ENCODE measurements at places on chromosomes 11 and 22.

DNA sequence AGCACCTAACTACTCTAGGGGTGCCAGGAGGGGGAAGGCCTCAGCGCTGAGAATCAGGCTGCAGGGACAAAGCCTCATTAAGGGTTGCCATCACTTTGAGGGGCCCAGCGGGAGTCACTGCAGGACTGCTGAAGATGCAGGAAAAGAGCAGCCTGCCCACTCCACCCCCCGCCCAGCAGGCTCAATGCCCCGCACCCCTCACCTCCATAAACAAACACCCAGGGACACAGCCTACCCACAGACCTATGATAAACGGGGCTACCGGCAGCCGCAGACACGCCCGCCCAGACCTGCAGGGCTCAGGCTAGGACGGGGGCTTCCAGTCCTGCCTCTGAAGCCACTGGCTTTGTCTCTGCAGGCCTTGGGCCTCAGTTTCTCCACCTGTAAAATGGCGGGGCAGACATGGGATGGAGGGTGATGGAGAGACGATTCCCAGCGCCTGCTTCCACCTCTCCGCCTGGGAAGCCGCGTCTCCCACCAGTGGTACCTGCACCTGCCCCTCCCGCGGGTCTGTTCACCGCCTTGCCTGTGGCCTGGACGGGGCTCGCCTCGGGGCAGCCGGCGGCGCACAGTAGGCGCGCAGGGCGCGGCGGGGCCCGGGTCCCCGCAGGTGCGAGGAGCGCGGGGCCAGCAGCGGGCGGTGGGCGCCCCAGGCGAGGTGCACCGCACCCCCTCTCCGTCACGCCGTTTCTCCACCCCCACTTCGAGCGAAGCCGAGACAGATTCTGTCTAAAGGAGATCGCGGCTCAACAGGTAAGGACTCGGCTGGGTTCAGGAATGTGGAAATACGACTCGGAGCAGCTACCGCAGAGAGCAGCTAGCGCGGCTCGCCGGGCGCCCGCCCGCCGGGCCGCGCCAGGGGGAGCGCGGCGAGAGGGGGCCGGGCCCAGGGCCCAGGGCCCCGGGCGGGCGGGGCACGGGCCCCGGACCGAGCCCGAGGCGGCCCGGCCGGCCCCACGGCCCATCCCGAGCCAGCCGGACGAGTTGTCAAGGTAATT lies 1.5 kb downstream of the WNT7B start:
- DNase-seq: no peak

DNA sequence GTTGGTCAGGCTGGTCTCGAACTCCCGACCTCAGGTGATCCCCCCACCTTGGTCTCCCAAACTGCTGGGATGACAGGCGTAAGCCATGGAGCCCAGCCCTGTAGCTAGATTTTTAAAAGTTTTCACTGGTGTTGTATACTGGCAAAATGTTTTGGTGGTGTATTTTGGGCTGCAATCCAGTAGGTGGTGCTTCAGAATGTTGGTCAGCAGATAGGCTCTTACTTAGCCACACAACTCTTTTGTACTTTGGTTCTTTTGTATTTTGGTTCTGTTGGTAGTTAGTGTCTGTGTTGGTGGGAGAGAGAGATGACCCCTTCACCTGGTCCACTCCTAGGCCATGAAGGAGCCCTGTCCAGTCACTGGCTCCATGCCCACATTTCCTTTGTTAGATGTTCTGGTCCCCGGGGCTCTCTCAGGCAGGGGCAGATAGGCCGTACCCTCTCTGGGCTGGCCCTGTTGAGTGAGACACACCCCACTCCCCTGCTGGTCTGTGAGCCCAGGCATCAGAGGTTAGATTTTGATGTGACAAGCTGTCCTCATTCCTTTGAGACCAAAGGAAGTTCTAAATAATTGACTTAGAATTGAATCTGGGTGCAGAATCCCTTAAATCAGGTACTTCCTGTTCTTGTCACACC lies 123.8 kb downstream of the DDX10 start:
- no peak for DNase-seq

- DNase-seq: no peak
These were observed 21.6 kb downstream of the GPR83 start for GRCh38 chr11:94379613-94380012.

GRCh38 chr11:113991170-113991569 lies 16.3 kb downstream of the HTR3A start:
- no peak for DNase-seq

DNA sequence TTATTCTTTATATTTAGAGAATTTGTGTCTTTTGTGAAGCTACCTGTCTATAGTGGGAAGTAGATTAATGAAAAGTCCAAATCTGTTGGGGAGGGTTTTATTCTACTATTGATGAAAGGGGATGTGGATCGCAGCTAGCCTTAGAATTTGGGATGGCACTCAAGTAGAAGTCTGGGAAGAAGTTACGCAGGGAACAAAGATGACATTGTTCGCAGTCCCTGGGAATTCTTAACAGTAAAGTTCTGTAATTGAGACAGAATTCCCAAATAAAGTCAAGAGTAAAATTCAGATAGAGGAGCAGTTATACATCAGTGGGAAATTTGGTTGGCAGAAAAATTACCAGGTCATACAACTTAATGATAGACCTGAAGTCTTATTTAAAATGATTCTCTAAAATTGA lies 64.1 kb downstream of the ATM start:
- DNase-seq: no peak

DNA sequence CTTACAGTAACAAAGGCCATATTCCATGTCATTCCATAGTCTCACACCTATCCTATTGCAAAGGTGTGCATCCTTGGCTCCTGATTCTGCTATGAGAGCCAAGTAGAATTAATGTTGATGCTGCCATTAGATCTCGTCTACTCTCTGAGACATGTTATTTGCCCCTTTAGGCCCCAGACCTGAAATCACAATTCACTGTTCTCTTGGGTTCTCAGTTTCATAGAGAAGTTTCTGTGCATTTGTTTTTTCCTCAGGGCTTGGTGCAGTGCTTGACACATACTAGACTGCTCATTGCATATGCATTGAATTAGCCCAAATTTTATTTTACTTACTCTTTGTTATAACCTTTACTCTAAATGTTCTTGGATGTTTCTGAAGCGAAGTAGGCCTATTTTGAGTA lies 265.7 kb downstream of the JRKL start:
- DNase-seq: no peak

- DNase-seq: peak; percentile 17
These were observed 11.8 kb downstream of the RNF121 start for GRCh38 chr11:71940561-71941219.

GRCh38 chr11:129374993-129375750 lies 476 bp upstream of the BARX2 start:
- DNase-seq: no peak

GRCh38 chr22:20242393-20243175 lies 25.5 kb downstream of the RTN4R start:
- DNase-seq: no peak

DNA sequence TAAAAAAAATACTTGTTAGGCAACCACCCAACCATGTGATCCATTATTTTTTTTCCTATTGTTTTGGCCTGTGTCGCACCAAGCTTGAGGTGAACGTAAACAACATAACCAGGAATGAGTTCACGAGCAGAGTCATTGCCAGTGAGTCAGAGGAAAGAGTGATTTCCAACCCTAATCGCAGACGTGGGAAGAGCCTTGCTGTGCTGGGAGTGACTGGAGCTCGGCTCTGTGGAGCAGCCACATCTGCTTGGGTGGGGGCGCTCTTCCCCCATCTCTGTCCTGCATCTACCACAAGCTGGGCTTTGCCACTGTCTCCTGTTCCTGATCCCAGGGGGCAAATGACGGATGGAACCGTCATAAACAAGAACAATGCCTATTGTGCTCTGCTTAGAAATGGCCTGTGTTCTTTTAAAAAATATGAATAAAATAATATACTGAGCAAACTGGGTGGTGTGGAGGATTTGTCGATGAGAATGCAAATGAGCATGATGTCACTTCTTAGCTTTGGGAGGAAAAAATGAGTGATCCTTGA lies 210.0 kb downstream of the KIRREL3 start:
- no peak for DNase-seq

DNA sequence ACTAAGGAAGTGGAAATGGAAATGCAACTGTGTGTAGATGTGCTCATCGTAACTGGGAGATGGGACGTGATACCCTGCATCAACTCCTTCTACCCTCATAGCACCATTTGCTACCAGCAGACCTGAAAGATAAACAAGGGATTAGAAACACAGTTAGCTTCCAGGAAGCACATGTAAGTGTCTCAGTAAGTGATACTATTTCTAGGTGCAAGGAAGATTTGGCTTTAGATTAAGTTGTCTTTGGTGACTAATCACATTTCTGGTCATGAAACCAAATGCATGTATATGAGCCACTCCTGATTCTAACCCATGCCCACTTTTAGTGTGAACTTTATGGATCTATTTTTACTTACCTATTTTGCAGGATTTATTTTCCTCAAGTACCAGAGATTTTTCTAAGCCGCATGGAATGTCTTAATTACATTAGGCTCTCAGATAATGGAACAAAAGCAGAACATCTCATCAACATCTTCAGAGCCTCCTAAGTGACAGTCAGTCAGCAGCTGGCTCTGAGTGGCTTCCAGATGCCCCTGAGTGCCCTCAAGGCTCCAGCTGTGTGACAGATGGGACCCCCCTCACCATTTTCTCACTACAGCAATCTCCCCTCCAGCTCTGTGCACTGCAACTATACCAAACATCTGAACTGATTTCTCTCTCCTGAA lies 21.2 kb downstream of the SLC5A12 start:
- DNase-seq: peak; percentile 82

GRCh38 chr11:110362971-110363509 lies 66.6 kb upstream of the RDX start:
- DNase-seq: no peak

GRCh38 chr11:117475716-117476530 lies 148.3 kb downstream of the CEP164 start:
- DNase-seq: no peak

DNA sequence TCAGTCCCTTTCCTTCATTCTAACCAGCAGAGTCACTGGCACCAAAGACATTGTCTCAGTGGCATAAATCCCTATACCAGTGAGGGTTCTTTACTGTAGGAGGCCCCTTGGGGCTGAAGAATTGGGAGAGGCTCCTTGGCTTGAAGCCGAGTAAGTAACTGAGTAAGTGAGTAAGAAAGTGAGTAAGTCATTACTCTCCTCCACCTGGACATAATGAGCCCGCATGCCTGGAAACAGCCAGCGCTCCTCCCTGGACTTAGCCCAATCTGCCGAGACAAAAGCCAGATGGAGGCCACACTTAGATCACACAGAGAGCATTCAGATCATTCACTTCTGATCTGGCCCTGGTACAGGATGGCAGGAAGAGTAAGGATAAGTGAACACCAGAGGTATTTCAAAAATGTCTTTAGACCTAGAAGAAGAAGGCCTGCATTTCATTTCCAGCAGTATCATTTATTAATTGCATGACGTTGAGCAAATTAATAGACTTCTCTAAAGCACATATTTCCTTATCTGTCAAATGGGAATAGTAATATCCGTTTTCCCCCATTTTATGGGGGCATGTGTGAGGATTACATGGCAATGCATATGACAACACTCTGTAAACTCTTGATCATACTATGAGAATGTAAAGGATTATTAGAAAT lies 8.2 kb upstream of the MICAL3 start:
- peak; percentile 57 for DNase-seq

DNA sequence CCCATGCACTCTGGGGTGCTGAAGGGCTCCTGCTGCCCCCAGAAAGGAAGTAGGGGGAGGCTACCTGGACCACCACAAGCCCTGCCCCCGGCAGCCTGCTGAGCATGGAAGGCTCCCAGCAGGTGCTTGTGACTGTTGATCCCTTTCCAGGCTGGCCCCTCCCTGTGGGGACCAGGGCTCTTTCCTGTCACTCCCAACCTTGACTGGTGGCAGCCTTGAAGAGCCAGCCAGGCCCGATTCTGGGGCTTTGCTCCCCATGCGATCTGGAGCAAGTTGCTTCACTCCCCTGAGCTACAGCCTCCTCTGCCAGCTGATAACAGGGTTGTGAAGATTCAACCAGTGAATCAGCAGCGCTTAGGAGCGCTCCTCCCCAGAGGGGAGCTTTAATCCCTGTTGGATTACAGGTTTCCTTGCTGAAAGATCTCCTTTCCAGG lies 4.6 kb upstream of the CST6 start:
- no peak for DNase-seq

DNA sequence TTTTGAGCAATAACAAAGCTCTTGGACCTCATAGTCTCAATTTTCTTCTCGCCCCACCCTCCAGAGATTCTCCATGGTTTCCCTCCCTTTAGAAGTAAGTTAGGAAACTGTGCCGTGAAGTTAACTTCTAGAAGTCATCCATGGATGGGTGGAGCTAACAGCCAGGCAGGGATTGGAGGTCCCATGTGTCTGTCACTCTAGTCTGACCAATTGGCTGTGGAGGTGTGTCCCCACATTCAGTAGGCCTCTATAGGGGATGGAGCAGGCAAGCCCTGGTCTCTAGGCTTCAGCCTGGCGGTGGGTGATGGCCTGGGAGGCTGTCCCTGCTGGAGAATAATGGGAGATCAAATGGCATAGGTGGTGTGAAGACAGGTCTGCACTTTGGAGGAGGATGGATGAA lies 50.7 kb downstream of the TP53I11 start:
- DNase-seq: peak; percentile 42

GRCh38 chr11:102886999-102887398 lies 12.2 kb upstream of the MMP12 start:
- no peak for DNase-seq

- no peak for DNase-seq
These were observed 105.7 kb upstream of the AKIP1 start for GRCh38 chr11:8805296-8805695.

DNA sequence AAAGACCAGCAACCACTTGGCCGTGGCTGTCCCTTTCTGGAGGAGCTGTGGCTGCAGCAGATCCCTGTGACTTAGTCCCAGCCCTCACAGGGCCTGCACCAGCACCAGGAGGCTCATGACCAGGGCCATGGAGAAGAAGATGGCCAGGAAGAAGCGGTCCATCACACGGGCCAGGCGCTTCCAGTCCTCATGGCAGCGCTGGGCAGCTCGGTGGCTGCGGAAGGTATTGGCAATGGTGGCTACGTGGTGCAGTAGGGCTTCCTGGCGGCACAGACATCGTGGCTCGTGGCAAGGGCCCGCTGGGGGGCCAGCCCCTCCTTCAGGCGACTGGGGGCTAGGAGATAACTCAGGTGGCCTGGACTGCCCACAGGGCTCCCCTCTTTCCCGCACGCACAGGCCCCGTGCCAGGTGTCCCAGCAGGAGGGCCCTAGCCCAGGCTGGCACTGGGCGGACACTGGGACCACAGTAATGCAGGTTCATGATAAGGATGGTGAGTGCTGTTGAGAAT lies 5.1 kb downstream of the CHRNA10 start:
- no peak for DNase-seq

- DNase-seq: no peak
These were observed 192.3 kb upstream of the CADM1 start for GRCh38 chr11:115696563-115696962.

- DNase-seq: no peak
These were observed 452.9 kb upstream of the B3GAT1 start for GRCh38 chr11:134864968-134865305.

- DNase-seq: no peak
These were observed at the start of gene HBB for GRCh38 chr11:5226732-5227310. Gene HBB, minus strand, starts transcription at chr11:5227071. Its CDS starts 50 bp downstream, at chr11:5227021.

DNA sequence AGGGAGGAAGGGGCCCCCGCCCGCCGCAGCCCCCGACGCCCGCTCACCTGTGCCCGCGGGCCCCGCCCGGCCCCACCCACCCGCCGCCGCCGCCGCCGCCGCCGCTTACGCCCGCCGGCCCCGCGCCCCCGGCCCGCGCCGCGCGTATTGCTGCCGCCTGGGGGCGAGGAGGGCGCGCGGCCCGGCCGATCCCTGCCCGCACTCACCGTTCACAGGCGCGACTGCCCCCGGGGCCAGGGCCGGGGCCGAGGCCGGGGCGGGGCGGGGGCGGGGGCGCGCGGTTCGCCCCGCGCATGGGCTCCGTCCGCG lies 212 bp downstream of the HRAS start:
- DNase-seq: no peak
